ENCODE measurements at places on chromosomes 5 and 9.

DNA sequence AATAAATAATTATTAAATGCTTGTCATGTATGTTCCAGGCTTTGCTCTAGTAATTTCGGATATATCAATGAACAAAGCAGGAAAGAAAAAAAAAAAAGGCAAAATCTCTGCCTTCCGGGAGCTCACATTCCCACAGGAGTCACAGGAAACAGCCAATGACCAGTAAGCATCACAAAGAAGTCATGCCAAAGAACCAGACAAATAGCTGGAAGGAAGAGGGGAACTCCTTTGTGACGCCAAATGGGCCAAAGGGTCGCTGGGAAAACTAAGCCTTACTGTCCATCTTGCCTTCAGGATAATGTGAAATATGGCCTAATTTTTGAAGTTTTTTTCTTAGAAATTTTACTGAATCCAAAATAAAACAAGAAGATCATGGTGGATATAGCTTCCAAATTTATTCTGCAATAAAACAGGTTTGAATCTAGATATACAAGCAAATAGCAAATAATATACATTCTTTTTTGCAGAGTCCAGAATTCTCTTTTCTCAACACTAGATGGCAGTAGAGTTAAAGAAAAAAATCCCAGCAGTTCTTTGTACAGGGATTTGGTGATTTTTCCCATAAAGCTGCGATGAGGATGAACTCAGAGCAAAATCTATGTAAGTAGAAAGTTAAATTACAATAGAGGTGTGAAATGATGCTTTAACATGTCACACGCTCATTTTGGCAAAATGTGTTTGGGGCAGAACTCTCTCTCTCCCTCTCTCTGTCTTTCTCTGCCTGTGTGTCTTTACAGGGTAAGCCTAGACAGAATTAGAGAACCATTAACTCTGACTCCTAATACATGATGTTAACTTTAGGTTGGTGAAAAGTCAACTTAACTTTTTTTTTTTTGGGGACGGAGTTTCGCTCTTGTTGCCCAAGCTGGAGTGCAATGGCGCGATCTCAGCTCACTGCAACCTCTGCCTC, 60.0 kb upstream of the TUT7 start:
- DNase-seq = no peak

- no peak for DNase-seq
Measured at GRCh38 chr9:91042541-91042940, 240.9 kb downstream of the SYK start.

GRCh38 chr5:104498281-104498680, 935.7 kb upstream of the NUDT12 start:
- no peak for DNase-seq

- no peak for DNase-seq
Measured at GRCh38 chr9:133999851-134000265, 7.7 kb upstream of the VAV2 start.

- no peak for DNase-seq
Measured at GRCh38 chr5:41770799-41771198, 99.4 kb downstream of the OXCT1 start.

GRCh38 chr5:478982-479535, 36.1 kb downstream of the EXOC3 start:
- DNase-seq = no peak

DNA sequence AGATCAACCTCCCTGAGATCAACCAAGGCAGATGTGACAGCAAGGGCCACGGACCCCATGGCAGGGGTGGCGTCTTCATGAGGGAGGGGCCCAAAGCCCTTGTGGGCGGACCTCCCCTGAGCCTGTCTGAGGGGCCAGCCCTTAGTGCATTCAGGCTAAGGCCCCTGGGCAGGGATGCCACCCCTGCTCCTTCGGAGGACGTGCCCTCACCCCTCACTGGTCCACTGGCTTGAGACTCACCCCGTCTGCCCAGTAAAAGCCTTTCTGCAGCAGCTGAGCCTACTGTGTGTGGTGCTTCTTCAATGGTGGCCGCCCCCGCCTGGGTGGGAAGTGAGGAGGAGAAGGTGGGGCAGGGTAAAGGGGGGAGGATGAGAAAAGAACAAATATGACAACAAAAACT, 8.3 kb downstream of the GPX3 start:
- no peak for DNase-seq
